Bronchial smooth muscle cell (primary cell): ENCODE measurements at places on chromosomes 2 and 18. TPM values are rescaled to one million over a fixed set of nuclear protein-coding genes. Genes with fewer than 3 reads are reported as not detected.

CTAGE1 gene
- total RNA-seq, result not detected in 2 replicates

LRATD1 gene
- under 0.01 TPM in 1 of 2 replicates, not detected in the other for total RNA-seq

PDE11A gene
- total RNA-seq, result under 0.01 and 0.09 TPM in 2 replicates

C2orf72 gene
- total RNA-seq, result 0.09 TPM in 1 of 2 replicates, not detected in the other

KDSR gene
- 24.0 and 31.9 TPM in 2 replicates for total RNA-seq

GPBAR1 gene
- total RNA-seq, result not detected in 2 replicates

EGR4 gene
- total RNA-seq, result under 0.01 TPM in 1 of 2 replicates, not detected in the other

ABCB11 gene
- total RNA-seq, result under 0.01 and 0.26 TPM in 2 replicates

L3MBTL4 gene
- under 0.01 and 0.16 TPM in 2 replicates for total RNA-seq

THOC1 gene
- 30.3 and 33.7 TPM in 2 replicates for total RNA-seq

RGPD4 gene
- total RNA-seq, result not detected in 2 replicates

GNAL gene
- total RNA-seq, result 0.69 and 1.1 TPM in 2 replicates

LIMS4 gene
- total RNA-seq, result 0.77 and 4.7 TPM in 2 replicates

SIX3 gene
- total RNA-seq, result not detected in 2 replicates

EMILIN1 gene
- 257 and 364 TPM in 2 replicates for total RNA-seq

DCDC2C gene
- total RNA-seq, result not detected in 2 replicates

VIL1 gene
- not detected in 2 replicates for total RNA-seq

NEU2 gene
- total RNA-seq, result not detected in 2 replicates

RAB11FIP5 gene
- total RNA-seq, result 19.9 and 25.8 TPM in 2 replicates

TXNDC2 gene
- total RNA-seq, result 0.16 TPM in 1 of 2 replicates, not detected in the other

OR6B2 gene
- total RNA-seq, result not detected in 2 replicates

SERPINB7 gene
- total RNA-seq, result 0.79 TPM in 1 of 2 replicates, not detected in the other

EML4 gene
- total RNA-seq, result 27.6 and 45.7 TPM in 2 replicates

TOGARAM2 gene
- total RNA-seq, result 0.09 and 0.47 TPM in 2 replicates

PTH2R gene
- total RNA-seq, result under 0.01 TPM in 1 of 2 replicates, not detected in the other

TUBA3E gene
- not detected in 2 replicates for total RNA-seq

COLEC11 gene
- not detected in 2 replicates for total RNA-seq

HOXD4 gene
- total RNA-seq, result not detected in 2 replicates

DARS1 gene
- total RNA-seq, result 77.1 and 138 TPM in 2 replicates

HOXD12 gene
- not detected in 2 replicates for total RNA-seq
